Cerebellar nuclear complex (tissue), 1 donor: ENCODE measurements at places on chromosomes 13 and 19.

DNA sequence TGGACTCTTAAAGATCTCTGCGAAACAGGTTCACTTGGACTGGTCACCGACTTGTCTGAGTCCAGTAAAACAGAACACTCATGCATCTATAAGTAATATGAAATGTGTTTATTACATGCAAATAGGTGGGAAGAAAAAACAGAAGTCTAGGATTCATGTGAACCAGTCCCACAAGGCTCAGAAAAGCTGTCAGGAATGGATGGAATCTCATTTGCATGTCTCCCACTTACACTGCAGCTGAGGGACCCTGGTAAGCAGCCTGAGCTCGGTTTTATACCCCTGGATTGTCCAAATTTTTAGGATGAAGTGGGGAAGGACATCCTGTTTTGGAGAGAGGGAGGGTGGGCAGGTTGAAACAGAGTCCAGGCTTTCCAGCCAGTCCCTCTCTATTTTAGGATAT lies 1545.1 kb upstream of the PCDH20 start:
- no peak for DNase-seq

- DNase-seq, result no peak
Observed at GRCh38 chr19:2123682-2124387, 27.1 kb downstream of the IZUMO4 start.

- DNase-seq, result no peak
Observed at GRCh38 chr13:78598116-78598781, 5.1 kb downstream of the POU4F1 start.

- no peak for DNase-seq
Observed at GRCh38 chr13:42893214-42893671, 98.8 kb downstream of the EPSTI1 start.

GRCh38 chr19:45798995-45799517 lies 6.4 kb upstream of the DMWD start:
- no peak for DNase-seq

DNA sequence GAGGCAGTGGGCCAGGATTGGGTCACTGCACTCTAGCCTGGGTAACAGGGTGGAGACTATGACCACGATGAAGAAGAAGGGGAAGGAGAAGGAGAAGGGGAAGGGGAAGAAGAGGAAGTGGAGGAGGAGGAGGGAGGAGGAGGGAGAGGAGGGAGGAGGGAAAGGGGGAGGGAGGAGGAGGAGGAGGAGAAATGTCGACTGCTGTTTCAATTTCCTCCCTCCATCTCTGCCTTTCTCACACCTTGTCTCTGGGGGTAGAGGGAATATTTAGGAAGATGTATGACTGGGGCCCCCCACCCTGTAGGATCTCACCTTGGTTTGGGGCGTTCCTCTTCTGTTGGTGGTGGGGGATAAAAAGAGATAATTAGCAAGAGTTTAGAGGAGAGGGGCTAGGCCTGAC lies 3.8 kb downstream of the TNNT1 start:
- no peak for DNase-seq

- no peak for DNase-seq
Observed at GRCh38 chr13:99947666-99948065, 23.9 kb downstream of the ZIC5 start.

- DNase-seq, result no peak
Observed at GRCh38 chr13:20822406-20822805, 48.6 kb upstream of the EEF1AKMT1 start.

- DNase-seq, result no peak
Observed at GRCh38 chr19:49338023-49338677, 2.9 kb downstream of the CD37 start.

DNA sequence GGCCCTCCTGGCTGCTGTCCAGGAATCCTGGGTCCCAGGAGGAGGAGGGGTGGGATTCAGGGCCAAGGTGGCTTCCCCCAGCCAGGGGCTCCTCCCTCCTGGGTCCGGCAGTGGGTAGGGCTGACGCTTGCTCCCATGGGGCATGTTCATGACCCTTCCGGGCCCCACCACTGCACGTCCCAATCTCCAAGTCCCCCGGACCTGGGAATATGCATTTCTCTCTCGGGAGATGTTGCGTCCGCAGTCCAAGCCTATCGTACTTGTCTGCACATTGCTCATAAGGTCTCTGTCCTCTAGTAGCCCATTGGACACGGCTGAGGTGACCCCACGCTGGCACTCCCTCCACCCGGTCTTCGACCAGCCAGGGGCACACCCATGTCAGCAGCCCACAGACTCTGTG lies 192.3 kb downstream of the TEX29 start:
- no peak for DNase-seq

GRCh38 chr13:55617241-55617640 lies 1523.5 kb upstream of the PRR20A start:
- no peak for DNase-seq

DNA sequence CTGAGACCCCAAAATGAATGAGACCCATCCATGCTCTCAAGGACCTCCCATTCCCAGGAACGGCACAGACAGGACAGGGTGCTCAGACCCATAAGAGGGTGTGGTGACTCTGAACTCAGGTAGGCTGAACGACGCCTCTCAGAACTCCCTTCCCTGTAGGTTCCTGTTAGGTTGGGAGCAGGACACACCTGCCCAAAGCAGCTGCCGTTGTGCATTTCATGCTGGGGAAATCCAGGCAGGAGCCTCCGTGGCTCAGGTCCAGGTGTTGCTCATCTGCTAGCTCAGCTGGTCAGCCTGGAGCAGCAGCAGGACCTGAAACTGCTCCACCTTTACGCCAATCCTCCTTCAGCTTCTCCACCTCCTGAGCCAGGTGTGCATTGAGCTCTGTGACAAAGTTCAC lies 19.1 kb upstream of the TEX101 start:
- no peak for DNase-seq

DNA sequence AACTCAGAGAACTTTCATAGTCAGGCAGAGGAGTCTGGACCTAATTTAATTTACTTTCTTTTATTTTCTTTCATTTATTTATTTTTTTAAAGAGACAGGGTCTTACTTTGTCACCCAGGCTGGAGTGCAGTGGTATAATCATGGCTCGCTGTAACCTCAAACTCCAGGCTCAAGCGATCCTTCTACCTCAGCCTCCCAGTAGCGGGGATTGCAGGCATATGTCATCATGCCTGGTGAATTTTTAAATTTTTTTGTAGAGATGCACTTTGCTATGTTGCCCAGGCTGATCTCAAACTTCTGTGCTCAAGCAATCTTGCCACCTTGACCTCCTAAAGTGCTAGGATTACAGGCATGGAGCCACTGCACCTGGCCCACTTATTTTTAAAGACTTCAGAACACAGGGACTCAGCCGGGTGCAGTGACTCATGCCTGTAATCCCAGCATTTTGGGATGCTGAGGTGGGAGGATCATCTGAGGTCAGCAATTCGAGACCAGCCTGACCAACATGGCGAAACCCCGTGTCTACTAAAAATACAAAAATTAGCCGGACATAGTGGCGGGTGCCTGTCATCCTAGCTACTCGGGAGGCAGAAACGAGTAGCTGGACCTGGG lies 50.6 kb downstream of the KLF5 start:
- no peak for DNase-seq

DNA sequence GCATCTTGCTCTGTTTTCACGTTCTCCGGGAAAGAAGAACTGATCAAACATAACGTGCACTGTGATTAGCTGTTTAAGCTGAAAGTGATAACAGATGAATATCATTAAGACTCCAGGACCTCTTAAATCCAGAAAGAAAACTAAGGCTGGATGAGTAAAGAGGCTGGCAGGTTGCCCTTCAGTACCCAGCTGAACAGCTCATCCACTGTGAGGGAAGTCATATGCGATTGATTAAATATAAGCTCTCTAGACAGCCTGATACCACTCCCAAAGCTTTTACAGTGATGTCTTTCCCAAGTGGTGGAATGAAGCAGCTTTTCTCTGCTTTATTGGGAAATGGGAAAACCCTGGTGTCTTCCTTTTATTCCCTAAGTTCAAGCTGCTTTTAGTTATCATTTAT lies 116.9 kb downstream of the EFNB2 start:
- no peak for DNase-seq

DNA sequence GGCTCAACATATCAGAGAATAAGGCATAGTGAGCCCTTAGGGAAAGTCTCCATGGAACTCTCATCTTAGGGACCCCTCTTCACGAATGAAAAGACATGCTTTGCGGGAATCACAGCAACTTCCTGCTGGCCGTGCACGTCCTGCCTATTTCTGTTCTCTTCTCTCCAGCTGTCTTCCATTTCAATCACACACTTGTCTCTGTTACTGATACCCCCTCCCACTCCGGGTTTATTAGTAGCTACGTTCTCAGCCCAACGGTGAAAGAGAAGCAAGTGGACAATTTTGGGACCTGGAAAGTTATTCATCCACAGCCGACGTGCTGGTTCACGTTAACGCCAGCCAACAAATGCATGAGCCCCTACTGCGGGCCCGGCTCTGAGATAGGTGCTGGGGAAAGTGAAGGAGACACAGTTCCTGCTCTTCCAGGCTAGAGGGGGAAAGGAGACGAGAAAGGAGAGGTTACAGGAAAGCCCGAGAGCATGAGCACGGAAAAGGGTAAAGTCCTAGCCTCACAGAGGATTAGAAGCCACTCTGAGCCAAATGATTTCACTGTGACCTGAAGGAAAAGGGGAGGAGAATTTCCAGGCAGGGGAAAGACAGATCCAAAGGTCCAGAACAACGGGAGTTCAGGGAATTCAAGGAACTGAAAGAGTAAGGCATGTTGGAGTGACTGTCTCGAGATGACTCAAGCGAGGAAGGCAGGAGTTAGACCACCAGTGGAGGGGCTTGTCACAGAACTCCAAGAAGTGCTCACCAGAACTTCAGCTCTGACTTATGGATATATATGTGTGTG lies 81.8 kb upstream of the CLDN10 start:
- DNase-seq, result no peak

DNA sequence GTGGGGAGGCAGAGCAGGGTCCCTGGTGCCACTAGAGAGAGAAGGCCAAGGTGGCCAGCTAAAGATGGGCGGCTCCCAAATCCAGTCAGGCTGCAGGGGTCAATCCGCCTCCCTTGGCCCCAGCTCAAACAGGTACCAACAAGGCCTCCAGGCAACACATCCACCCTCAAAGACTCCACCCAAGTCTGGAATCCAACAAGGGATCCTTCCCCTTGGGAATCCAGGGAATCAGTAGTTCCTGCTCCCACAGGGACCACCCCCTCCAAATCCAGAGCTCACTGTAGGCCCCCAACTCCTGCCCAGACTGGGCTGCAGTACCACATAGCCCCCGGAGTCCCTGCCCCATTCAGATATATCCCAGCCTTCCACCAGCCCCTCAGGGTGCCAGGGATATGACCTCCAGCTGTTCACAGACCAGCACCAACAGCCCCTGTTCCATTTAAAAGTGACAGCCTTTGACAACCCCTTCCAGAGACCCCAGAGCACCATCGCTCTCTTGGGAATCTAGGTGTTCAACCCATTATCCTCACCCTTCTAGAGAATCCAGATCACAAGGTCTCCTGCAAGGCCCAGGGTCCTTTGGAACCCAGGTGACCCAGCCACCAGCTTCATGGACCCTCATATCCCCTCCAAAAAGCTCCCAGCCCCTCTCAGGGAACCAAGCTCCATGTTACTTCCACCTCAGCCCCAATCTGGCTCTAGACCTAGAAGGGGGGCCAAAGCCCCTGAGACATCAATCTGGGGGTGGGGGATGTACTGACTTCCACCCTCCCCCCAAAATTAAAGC lies 3.2 kb downstream of the ERF start:
- no peak for DNase-seq

DNA sequence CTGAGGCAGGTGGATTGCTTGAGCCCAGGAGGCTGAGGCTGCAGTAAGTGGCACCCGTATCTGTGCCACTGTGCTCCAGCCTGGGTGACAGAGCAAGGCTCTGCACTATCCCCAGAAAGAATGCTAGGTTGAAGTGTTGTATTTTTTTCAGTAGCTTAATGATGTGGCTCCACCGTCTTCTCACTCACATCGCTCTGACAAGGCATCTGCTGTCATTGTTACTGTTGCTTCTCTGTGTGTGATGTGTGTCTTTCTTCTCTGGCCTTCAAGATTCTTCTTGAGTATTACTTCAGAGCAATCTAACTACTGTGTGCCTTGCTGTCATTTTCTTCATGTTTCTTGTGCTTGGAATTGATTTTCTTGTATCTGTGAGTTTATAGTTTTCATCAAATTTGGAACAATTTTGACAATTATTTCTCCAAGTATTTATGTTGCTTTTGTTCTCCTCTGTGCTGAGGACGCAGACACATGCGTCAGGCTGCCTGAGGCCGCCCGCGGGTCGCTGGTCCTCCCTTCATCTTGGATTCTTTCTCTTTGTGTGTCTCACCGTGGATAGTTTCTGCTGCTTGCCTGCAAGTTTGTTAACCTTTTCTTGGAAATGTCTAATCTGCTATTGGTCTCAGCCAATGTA lies 10.8 kb downstream of the ADPRHL1 start:
- DNase-seq, result no peak

- DNase-seq, result no peak
Observed at GRCh38 chr19:21901861-21902260, 65.9 kb upstream of the ZNF43 start.

DNA sequence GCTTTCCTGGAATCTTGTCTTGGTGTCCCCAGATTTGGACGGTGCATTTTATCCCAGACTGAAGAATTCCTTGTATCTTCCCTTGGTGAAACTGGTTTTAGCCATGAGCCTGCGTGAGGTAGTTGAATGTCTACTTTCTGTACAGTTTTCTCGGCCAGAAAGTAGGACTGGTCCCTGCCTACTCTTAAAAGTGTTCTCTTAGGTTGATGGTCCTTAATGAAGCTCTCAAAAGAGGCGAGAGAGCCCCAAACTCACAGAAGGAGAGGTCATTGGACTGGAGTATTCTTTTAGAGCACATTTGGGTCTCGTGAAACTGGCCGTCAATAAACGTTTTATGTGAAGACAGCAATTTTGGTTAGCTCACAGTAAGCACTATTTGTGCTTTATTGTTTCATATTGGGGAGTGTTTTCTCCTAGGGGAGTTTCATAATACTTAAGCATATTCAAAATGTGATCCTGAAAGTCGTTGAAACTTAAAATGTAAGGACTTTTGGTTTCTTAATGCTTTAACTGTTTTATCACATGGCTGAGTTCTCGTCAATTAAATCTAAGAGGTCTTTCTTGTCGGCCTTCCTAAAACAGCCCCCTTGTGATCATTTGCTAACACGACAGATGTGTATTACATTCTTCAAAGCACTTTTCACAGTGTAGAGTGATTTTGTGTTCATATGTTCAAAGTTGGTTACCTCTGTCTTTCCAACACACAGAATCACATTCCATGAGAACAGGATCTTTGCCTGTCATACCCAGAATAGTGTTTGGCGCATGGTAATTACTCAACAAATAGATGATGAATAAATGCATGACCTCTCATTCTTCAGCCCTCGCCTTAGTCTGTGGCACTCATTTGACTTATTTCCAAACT lies 889 bp downstream of the GTF2F2 start:
- no peak for DNase-seq

DNA sequence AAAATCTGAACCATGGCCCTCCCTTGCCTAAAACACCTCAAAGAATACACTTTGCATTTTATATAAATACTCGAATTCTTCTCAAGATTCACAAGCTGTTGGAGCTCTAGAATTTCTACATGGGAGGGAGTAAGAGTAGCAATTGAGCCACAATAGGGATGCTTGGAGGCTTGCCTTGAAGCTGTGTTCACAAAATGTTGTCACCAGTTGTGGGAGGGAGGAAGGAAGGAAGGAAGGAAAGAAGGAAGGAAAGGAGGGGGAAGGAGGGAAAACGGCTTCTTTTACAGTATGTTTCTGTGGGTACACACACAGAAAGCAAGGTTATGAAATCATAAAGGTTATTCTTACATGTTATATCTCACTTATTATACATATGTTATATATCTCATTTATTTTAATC lies 128.6 kb upstream of the PEG3 start:
- DNase-seq, result no peak
